ENCODE measurements at places on chromosomes 16 and 17.
A peak's percentile ranks its signal among the peaks of the same experiment; 100 is the strongest.

- DNase-seq, result no peak
Measured at GRCh38 chr17:11499881-11500280, 98.4 kb upstream of the DNAH9 start.

- no peak for DNase-seq
Measured at GRCh38 chr16:56360117-56361008, 65.0 kb downstream of the AMFR start.

DNA sequence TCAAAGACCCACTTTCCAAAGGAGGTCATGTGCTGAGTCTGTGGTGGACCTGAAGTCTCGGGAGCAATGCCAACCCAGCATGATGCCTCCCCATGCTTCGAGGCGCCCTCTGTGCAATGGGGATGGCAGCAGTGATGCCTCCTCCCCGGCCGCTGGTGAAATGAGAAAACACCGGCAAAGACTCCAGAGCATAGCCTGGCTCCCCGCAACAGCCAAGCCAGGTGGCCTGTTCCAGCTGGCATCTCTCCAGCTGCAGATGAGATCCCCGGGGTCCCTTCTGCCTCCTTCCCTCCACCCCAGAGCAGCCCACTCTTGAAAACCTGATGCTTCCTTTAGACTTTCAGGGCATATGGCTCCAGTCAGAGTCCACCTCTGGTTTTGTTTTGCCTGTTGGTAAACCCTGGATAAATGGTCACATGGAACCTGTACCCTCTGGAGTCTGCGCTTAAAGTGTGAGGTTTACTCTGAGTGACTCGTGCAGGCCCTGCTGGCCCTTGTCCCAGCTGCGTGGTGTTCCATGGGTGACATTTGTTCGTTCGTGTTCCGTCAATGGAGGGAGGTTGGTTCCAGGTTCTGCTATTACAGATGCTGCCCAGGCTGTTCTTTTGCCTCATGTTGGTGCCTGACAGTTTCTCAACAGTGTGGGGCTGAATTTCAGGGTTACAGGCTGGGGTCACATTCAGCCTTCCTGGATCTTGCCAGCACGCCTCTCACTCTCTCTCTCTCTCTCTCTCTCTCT lies 181.8 kb upstream of the CIBAR2 start:
- DNase-seq, result no peak

DNA sequence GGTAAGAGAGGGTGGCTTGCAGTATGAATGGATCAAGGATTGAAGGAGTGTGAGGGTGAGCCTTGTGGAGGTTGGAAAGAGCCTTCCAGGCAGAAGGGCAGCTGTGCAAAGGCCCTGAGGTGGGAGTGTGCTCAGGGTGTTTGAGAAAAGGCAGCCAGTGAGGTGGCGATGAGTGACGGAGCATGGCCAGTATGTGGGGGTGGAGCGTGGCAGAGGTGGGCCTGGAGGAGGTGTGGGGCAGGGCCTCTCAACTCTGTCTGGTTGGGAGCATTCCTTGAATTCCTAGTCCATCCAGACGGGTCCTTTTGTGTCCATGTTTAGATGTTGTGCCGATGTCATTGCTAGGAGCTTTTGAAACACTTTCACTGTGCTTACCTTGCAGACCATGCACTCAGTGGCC lies 51.3 kb downstream of the EPN2 start:
- DNase-seq, result no peak

DNA sequence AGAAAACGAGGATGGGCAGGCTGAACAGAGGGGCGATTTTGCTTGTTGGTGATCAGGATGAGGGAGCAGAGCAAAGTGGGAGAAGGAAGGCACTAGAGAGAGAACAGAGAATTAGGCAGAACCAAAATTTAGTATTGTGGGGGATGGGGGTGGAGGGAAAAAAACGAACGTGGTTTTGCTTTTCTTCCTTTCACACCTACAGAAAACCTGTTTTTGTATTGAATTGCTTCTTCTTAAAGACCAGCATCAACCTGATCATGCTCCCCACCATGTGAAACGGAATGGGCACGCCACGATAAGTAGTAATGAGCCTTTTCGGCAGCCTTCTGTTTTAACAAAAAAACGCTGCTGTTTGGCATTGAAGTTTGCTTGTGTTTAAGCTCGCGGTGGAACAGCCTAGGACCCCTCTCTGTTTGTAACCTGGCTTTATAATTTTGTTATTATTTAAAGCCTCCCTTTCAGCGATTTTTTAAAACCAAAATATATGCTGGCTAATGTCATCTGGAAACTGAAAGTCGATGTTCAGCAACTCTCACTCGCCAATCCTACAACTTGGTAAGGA lies 36.8 kb downstream of the ERCC4 start:
- DNase-seq, result no peak

- DNase-seq, result peak; percentile 84
Measured at GRCh38 chr16:15642557-15643047, 352 bp downstream of the MARF1 start.

DNA sequence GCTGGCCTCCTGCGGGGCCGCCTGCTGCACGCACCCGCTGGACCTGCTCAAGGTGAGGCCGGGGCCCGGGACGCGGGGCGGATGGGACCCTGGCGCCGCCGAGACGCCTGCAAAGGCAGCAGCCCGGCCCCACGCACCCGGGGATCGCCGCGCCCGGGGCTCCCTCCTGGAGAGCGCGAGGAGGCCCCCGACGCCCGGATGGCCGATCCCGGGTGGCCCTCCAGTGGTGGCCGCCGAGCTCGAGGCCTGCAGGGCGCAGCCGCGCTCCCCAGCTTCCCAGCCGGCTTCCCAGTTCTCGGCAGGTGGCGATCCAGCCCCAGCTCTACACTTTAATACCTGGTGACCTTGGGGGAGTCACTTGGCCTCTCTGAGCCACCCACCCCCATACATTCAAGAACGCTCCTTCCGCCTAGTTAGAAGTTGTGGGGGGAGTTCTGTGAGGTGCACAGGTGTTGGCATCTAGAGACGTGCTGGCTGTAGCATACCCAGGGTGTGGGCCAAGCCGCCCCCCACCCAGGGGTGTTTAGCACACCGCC lies 452 bp downstream of the SLC25A10 start:
- DNase-seq, result no peak

DNA sequence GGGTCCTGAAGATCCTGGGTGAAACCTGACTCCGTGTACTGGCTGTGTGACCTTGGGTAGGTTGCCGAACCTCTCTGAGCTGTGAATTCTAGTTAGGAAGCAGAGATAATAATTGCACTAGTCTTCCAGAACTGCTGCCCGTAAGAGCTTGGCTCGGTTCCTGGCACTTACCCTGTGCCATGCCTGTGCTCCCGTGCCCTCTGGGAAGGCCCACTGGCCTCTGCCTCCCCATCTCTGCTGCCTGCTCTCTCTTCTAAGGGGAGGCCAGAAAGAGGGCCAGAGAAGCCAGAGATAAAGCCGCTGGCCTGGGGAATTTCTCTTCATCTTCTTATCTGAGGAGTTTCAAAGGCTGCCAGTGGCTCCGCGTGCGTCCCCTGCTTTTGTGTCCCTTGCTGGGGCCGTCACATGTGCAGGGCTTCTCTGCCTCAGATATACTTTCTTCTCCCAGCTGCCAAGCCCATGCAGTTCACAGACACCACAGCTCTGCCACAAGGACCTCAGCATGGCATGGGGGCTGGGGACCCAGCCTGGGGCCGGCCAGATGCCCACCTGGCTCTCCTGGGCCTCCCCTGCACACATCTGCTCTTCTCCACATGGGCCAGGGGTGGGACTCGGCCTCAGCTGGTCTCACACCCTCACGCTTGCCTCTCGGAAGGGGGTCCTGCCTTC lies 145.2 kb downstream of the SDK2 start:
- no peak for DNase-seq

GRCh38 chr17:29143894-29144293 lies 36.3 kb downstream of the MYO18A start:
- DNase-seq, result no peak

DNA sequence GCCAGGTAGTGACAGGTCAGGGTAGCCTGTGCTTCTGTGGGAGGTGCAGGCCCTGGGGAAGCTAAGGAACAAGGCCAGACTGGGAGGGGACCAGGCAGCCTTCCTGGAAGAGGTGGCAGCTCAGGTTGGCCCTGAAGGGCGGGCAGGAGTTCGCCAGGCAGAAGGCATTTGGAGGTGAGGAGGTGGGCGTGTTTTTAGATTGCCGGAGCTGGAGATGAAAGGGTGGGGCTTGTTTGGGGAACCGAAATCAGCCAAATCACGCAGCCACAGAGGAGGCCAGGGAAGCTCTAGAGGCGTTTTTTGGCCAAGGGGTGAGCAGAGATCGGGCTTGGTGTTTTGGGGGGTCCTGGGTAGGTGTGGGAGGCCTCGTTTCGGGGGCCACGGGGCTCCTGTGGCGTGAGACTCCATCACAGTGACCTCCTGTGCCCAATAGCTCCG lies 7.6 kb downstream of the ADCY7 start:
- no peak for DNase-seq

GRCh38 chr16:67927131-67927941 lies 4.3 kb downstream of the CTRL start:
- no peak for DNase-seq

DNA sequence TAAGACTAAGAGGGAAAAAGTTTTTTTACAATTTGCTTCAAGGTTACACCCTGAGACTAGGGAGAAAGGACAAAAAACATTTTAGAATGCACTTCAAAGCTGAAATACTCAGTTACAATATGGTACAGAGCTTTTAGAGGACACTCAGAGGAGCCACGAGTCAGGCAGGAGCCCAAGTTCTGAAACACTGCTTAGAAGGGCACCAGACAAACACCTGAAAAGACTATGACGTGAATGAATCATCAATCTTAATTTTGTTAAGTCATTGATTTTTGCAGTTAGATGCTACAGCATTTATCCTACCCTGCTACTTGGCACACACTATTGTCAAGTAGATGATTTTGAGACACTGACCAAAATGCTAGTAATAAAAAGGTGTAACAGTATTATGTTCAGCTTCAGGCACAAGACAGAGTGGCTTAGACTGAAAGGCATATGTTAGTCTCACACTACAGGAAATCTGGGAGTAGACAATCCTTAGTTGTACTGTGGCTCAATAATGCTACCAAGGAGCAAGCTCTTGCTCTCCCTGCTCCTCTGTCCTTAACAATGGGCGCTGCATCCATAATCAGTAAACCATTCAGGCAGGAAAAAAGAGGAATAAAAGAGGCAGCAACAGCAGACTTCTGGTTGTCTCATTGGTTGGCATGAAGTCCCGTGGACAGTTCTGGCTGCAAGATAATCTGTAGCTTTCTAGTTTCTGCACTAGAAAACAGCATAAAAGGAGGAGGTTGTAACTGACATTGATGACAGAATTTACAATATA lies 151.8 kb downstream of the ABCA8 start:
- DNase-seq, result no peak

- no peak for DNase-seq
Measured at GRCh38 chr16:76441876-76442275, 164.7 kb downstream of the CNTNAP4 start.

GRCh38 chr17:80223838-80224497 lies 3.7 kb downstream of the SLC26A11 start:
- no peak for DNase-seq

GRCh38 chr17:28478712-28479615 lies 5.5 kb downstream of the SLC13A2 start:
- DNase-seq, result no peak

- DNase-seq, result no peak
Measured at GRCh38 chr16:66515596-66516508, 34.1 kb downstream of the TK2 start.

DNA sequence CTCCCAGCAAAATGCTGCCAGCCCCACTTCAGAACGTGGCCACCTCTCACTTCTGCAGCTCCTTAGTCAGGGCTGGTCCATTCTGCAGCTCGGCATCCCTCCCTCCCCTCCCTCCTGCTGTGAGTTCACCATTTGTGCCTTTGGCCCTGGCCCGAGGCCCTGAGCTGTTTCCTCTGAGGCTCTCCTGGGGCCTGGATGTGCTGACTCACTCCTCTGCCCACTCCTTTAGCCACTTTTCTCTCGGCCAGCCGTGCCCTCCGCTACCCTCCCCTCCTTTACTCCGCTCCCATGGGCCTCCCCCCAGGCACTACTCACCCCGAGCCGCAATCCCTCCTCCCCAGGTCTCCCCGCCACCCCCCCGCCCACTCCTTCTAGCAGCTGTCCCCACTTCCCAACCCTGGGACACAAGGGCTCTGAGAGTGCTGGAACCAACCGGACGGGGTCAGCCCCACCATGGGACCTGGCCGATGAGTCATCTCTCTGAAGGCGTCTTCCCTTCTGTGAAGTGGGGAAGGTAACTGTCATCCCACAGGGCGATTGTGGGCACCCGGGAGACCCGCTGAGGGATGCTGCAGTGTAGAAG lies 11.5 kb downstream of the KCNG4 start:
- DNase-seq, result no peak

DNA sequence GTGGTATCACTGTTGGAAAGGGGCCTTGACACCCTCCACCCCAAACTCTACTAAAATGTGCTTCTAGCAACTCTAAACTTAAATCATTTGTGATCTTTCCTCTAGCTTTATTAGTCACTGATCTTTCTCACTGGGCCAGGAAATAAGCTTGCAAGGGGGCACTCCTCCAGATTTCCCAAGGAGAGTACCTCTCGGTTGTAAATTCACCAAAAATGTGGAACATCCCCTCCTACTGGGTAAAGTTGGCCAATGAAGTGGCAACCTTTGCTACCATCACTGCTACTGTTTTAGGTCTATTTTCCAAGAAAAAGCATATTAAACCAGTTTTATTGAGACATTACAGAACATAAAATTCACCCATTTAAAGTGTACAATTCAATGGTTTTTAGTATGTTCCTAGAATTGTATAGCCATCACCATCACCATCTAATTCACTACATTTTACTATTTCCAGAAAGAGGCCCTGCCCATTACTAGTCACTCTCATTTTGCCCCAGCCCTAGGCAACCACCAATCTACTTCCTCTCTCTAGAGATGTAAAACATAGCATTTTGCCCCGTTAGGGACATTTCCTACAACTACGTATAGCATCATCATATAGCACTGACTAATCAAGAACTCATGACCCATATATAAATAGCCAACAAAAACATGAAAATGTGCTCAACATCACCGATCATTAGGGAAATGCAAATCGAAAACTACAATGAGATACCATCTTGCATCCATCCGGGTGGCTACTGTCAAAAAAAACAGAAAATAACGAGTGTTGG lies 44.6 kb upstream of the ADCY9 start:
- DNase-seq, result no peak

GRCh38 chr17:17938388-17939107 lies 33.7 kb downstream of the TOM1L2 start:
- DNase-seq, result peak; percentile 44

GRCh38 chr17:20157001-20157310 lies 147.8 kb downstream of the SPECC1 start:
- DNase-seq, result no peak

DNA sequence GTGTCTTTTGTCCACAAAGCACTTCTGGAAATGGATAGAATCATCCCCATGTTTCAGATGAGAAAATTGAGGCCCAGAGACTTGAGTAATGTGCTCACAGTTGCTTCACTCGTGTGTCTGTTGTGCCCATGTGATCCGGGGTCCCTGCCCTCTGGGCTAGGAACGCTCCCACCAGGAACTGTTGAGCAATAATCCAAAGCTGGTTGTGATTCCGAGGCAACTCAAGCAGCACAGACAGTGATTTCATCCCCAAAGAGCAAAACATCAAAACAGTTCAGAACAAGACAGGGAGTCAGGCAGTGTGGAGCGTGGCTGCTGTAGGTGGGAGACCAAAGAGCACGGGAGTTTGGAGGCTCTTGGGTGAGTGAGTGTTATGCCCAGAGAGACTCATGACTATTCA lies 205.0 kb upstream of the ASIC2 start:
- DNase-seq, result no peak

- DNase-seq, result peak; percentile 41
Measured at GRCh38 chr17:79065105-79065670, 9.4 kb upstream of the ENGASE start.

- DNase-seq, result no peak
Measured at GRCh38 chr16:12097523-12098428, 121.2 kb downstream of the SNX29 start.

- peak; percentile 84 for DNase-seq
Measured at GRCh38 chr16:11824362-11824761, 27.0 kb downstream of the RSL1D1 start.

Data from large intestine (tissue), 12 donors.